ENCODE measurements at places on chromosomes 3 and 15.

DNA sequence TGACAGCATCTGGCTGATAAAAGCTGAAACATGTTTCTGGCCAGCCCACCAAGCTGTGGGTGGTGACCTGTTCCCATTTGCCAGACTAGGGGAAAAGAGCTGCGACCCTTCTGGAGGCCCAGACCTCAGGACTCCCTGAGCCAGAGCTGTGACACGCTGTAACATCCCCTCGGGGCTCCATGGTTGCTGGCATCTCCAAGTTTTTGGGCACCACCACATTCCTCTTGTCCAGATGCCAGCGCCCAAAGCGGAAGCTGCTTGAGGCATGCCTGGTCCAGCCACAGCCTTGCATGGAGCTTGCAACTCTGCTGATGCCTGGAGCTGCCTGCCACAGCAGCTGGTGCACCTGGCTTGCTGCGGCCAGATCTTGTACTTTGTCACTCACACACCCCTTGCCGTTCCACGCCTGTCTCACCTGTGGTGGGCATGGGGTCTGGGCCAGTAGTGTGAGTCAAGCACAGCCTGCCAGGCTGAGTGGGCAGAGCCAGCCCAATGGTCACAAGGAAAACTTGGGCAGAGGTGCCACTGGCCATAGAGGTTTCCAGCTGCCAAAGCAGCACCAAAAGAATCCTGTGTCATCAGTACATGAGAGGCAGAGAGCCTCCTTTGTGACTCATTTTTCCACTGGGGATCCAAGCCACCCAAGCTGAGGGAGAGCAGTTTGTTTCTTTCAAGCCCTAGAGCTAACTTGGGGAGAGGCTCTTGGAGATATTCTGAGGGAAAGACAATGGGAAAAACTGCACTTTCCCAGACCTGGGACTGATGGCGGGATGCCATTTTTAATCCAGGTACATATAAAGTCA is 45.7 kb upstream of the PTX3 start:
- DNase-seq = no peak

DNA sequence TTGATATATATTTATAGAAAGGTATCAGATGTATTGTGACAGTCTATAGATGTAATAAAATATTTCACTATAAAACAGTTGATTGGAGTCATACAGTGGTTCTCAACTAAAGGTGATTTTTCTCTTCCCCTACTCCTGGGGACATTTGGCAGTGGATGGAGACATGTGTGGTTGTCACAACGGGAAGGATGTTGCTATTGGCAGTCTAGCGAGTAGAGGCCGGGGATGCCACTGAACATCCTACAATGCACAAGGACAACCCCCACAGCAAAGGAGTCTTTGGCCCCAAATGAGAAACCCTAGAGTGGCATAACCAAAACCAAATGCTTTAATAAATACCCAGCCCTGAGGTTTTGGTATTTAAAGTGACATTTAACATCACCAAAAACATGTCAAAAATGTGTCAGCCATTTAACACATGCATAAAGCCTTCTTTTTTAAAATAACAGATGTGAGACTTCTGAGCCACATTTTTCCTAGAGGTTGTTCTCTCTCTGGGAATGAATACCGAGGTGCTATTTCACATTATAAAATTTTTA is 367.5 kb downstream of the PTPRG start:
- no peak for DNase-seq

- no peak for DNase-seq
These were observed 7.5 kb downstream of the GNB5 start for GRCh38 chr15:52183562-52184173.

GRCh38 chr3:52259035-52259434 is 13.5 kb downstream of the PPM1M start:
- no peak for DNase-seq

- DNase-seq = no peak
These were observed 46.6 kb downstream of the UMPS start for GRCh38 chr3:124776856-124777255.

- no peak for DNase-seq
These were observed 10.6 kb upstream of the TM4SF1 start for GRCh38 chr3:149388001-149388440.

- no peak for DNase-seq
These were observed 85.8 kb upstream of the RBMS3 start for GRCh38 chr3:29195056-29195455.

- no peak for DNase-seq
These were observed 32.9 kb downstream of the AMOTL2 start for GRCh38 chr3:134341389-134341788.

DNA sequence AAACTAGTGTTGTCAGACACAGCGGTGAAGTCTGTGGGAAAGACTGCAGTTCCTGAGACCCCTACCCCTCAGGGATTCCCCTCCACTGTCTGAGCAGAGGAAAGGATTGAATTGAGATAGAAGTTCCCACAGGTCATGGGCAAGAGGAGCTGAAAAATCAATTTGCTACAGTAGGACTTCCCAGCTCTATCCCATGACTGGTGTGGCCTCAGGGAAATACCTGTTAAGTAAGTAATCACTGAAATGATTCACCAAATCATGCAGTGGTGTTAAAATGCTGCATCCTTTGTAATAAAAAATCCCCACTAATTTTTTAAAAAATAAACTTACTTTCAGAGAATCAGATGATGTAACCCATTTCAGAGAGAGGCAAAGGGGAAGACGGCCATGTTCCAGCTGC is 45.0 kb upstream of the SPRED1 start:
- no peak for DNase-seq

DNA sequence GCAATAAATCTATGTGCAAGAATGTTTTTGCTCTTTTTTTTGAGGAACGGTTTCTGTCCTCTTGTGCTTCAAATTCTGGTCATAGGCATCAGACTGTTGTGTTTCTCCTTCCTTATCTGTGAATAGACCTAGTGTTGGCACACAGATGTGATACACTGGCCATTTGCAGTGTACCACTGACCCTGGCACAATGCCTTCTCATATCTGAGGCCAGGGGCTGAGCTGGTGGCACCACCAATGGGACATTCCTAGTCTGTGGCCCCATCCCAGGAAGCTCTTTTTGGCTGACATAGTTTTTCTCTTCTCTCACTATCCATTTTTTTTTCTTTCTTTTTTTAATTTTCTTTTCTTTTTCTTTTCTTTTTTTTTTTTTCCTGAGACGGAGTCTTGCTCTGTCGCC is 40.4 kb downstream of the SH3GL3 start:
- no peak for DNase-seq

GRCh38 chr15:80864666-80865065 is 85.5 kb downstream of the CEMIP start:
- DNase-seq = no peak

DNA sequence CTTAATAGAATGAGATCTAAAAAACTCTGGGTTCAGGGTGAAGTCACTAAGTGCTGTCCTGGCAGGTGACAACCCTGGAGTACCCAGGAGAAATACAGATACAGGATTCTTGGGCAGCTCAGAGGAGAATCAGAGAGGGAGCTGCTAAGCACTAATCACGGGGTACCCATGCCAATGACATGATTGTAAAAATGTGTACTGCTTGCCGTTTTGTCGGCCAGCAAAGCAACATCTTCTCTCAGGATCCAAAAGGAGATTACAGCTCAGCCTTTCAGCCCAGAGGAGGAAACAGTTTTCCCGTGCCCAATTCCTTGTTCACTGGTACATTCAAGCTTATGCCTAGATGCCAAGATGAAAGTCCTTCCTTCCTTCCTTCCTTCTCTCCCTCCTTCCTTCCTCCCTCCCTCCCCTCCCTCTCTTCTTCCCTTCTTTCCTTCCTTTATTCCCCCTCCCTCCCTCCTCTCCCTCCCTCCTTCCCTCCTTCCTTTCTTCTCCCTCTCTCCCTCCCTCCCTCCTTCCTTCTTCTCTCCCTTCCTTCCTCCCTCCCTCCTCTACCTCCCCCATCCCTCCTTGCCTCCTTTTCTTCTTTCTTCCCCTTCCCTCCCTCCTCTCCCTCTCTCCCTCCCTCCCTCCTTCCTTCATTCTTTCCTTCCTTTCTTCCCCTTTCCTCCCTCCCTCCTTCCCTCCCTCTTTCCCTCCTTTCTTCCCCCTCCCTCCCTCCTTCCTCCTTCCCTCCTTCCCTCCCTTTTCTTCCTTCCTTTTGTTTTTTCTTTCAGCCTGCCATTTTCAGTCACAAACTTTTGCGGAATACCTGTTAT is 4.1 kb upstream of the MINAR1 start:
- no peak for DNase-seq

DNA sequence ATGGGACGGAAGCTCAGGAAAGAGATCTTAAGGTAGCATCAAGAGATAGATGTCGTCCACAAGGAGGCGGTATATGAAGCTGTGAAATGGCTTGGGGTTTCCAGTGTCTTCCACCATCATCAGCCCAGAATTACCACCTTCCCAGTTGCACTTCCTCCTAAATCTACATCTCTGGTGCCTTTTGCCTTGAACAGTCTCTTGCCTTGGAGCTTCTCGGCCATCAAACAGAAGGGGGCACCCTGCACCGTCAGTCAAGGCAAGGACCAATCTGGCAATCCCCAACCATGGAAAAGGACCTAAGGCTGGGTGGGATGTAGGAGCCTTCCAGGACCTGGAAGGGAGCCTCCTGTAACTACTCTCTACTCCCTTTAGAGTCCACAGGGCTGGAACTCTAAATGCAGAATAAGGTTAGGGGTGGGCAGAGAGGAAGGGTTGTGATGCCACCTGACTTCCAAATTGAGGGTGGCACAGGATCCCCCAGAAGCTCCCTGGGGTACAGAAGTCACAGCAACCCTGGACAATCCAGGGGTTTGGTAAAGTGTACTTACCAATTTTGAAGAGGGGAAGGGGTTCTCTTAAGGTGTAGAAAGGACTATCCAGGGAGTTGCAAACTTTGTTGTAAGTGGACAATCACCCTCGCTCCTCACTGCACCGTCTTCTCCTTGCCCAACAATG is 1.0 kb upstream of the RYR3 start:
- no peak for DNase-seq

GRCh38 chr3:110756705-110757104 is 314.9 kb upstream of the NECTIN3 start:
- no peak for DNase-seq

DNA sequence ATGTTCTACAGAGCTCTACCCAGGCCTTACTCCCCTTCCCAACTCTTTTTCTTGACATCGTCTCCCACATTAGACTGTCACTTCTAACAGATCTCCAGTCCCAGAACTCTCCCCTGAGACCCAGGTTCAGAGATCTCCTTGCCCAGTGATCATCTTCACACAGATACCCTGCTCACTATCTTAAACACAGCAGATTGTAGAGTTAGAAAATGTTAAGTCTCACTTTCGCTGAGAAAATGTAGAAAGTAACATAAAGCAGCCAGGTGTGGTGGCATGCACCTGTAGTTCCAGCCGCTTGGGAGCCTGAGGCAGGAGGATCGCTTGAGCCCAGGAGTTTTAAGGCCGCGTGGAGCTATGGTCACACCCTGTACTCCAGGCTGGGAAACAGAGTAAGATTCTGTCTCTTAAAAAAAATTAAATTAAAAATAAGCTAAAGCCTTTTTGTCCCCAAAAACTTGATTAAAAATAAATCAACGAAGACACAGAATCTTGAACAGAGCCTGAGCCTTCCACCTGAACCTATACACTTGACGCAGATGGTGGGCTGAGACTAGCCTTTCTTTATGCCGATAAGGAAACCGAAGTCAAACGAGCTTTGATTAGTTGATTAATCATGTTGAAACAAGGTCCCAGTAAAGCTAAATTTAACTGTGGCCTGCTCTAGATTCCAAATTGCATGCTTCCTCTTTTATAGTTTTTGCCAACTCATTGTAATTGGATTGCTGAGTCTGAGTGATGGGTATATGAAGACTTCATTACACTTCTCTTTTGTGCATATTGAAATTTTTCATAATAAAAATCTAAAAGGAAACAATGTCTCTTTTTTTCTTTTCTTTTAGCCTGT is 31.3 kb upstream of the BLM start:
- DNase-seq = no peak

DNA sequence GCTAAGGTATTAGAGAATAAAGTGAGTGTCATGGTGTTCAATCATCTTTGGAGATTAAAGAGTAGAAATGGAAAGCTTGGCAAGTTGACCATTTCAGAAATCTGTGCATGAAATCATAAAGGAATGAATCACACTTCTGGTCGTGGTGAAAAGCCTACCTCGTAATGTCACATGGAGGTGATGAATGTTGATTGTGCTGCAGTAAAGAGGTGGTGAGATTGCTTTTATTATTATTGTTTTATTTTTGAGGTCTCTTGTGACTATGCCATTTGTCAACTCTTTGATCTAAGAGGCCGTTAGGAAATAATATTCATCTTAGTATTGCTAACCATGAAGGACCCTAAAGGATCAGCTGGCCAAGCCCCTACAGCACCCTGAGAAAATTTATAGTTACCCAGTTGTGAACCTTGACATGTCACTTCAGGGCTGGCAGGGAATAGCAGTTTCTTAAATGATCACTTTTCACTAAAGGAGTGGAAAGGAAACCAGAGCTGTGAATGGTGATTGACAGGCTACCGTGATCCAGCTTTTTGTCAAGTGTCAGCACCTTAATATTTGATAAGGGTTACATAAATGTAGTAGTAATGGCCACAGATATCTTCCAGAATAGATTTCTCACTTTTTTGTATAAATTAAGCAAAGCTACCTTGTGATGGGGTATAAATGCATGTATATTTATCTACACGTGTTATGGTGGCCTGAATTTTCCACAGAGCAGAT is 203.9 kb downstream of the PTPRG start:
- no peak for DNase-seq

- no peak for DNase-seq
These were observed 63.7 kb upstream of the CHL1 start for GRCh38 chr3:132904-133303.

- no peak for DNase-seq
These were observed 51.9 kb upstream of the CDIN1 start for GRCh38 chr15:36527235-36528162.

DNA sequence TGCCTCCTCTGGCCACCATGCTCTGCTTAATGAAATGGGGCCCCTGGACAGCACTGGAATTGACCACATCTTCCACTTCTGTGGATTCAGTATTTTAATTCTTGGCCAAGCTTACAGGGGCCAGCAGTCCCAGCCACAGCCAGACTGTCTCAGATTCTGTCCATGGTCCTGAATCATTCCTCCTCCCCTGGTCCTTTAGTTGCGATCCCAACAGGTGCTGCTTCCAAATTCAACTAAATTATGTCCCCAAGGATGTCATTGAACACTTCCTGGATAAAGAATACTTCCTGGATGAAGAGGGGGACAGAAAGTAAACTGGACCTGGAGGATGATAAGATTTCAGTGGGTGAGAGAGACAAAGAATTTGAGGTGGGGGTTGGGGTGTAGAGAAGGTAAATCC is 111.1 kb upstream of the FOXB1 start:
- DNase-seq = no peak

GRCh38 chr3:127158614-127159229 is 34.2 kb upstream of the PRR23E start:
- no peak for DNase-seq

DNA sequence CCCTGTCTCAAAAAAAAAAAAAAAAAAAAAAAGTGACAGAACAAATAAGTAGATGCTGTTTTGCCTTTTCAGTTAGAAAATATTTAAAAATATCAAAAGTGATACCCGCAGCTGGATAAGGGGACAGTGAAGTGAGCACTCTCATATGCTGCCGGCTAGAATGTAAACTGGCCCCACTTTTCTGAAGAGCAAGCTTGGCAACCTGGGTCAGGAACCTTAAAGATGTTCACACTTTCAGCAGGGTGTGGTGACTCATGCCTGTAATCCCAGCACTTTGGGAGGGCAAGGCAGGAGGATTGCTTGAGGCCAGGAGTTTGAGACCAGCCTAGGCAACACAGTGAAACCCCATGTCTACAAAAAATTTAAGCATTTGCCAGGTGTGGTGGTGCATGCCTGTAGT is 17.4 kb downstream of the FSD2 start:
- DNase-seq = no peak

- peak; percentile 7 for DNase-seq
These were observed 185.2 kb downstream of the KLF13 start for GRCh38 chr15:31511707-31512310.

GRCh38 chr15:74957476-74958035 is 984 bp upstream of the RPP25 start:
- DNase-seq = no peak

- no peak for DNase-seq
These were observed 6.8 kb upstream of the MFSD1 start for GRCh38 chr3:158794936-158795518.
